A172 (cell line): ENCODE measurements at places on chromosomes 13 and 19.
A peak's percentile ranks its signal among the peaks of the same experiment; 100 is the strongest.

DNA sequence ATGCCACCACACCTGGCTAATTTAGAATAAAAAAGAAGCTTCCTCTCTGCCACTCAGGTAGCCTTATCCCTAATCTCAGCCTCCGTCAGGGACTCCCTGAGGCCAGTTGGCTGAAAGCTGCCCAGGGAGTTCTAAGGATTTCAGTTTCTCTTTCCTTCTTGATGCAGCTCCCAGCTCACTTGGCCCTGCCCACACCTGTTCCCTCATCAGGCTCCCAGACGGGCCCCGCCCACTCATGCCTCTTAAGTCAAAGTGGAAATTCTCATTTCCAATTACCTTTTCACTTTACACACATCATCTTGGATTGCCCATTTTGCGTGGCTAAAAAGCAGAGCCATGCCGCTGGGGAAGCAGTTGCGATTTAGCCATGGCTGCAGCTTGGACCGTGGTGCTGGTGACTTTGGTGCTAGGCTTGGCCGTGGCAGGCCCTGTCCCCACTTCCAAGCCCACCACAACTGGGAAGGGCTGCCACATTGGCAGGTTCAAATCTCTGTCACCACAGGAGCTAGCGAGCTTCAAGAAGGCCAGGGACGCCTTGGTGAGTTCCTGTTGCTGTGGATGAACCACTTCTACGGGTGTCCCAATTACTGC lies at the start of gene IFNL1:
TSS of gene IFNL1 (plus strand) at position 353 of the 591 bp plus-strand sequence. CDS start at position 368, 15 bp downstream.
- DNase-seq: no peak

DNA sequence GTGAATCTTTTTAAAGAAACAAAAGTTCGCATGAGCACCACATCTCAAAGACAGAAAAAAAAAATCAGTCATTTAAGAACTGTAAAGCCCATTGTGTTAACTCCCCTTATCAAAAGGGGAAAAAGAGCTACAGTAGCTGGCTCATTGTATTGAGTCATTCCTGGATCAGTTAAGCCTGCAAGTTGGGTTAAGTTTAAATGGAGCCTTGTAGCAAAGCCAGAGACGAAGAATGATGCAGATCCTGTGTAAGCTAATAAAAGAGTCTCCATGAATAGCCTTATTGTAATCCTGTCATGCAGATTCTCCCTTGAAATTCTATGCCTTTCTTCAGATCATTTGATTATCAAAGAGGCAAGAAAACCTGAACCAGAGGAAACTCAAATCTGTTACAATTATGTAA lies 83.8 kb downstream of the CRYL1 start:
- peak; percentile 56 for DNase-seq

- DNase-seq: no peak
Measured at GRCh38 chr13:53612200-53612599, 583.6 kb downstream of the OLFM4 start.

- DNase-seq: no peak
Measured at GRCh38 chr19:1811942-1812425, at the start of gene ATP8B3. TSS of gene ATP8B3 (minus strand) at chr19:1812276. CDS start at chr19:1811736, 540 bp downstream.

DNA sequence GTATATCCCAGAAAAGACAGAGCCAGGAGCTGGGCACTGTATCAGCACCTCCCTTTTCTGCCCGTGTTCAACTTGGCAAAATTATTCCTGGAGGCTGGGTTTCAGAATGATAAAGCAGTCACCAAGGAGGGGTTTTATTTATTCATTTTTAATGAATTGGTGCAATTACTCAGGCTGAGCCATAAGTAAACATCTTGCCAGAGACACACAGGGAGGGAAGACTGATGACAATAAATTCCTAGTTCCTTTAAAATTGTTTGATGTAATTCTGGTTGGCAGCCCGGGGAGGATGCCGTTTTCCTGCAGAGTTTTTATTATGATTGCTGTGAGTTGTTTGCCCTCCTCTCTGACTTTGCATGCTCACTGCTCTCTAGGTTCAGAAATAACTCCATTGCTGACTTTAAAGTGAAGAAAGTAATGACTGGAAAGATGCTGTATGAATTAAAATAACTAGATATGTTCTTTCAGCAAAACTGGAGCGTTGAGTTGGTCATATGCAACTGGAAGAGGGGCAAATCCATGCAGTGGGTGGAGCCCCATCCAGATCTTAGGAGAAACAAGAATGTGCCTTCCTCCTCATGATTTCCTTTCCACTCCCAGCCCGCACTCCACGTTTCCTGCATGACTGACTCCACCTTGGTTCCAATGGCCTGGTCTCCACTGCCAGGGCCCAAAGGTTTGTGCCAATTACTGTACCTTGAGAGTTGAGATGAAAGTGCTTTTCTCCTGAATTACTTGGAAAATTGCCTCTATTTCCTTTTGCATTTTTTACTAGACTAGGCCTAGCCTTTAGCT lies 182.1 kb downstream of the RFC3 start:
- DNase-seq: peak; percentile 16

DNA sequence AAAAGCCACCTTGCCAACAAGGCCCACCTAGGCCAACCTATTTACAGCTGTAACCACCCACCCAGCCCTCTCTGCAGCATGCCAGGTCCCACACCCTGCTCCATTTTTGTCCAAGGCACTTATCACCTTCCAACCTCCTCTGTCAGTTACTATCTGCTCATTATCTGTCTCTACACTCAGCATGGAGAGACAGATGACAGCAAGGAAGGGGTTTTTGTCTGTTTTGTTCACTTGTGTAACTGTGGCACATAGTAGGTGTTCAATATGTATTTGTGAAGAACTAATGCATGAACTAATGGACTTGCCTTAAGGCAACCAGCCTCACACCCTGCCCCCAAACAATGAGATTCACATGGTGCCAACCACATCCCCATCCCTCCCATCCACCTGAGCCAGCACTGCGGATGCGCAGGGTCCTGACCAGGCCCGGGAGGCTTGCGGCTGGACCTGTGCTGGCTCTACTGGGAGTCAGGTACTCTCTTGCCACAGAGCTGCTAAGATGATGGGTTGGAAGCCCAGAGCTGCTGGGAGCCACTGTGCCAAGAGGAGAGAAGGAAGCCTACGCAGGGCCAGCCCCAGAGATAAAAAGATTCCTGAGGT lies 17.3 kb downstream of the DEDD2 start:
- no peak for DNase-seq

- DNase-seq: no peak
Measured at GRCh38 chr13:22662771-22663170, 518.0 kb upstream of the SGCG start.

DNA sequence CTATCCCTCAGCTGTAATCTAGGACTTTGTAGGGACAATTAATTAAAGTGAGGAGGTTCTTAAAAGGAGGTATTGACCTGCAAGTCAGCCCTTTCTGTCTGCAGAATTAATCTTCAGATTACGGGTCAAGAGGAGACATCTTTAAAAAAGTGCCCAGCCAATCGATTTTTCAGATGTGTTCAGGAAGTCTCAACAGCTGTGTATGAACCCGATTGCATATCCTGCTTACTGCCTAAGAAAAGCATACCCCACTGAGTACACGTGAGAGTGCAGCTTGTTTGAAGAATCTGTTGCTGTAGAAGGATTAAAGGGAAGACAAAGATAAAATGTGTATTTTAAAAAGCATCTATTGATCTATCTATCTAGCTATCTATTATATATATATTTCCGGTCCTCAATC lies 1194.5 kb downstream of the UQCRFS1 start:
- DNase-seq: no peak

DNA sequence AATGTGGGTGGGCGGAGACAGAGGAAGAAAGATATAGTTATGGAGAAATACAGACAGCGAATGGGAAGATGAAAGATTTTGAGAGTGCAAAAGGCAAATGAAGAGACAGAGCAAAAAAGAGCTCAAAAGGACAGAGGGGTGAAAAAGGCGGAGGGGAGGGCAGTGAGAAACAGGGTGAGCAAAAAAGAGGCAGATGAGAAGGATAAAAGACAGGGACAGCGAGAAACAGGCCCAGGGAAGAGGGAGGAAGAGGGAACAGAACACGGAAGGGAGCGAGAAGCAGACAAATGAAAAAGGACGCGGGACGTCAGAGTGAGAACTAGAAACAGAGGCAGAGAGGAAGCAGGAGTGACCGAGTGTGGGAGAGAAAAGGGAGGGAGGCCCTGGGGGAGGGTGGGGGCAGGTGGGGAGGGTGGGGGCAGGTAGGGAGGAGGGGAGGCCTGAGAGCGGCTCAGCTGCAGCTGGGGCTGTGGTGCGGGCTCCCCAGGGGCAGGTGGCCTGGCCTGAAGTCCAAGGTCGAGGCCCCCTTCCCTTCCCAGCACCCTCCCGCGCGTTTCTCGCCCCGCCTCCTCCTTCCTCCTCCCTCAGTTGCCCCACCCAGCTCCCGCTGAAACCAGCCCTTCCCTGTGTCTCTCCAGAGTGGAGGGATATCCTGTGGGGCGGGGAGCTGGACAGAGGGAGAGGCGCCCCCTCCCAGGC lies 2.9 kb downstream of the KLK1 start:
- DNase-seq: no peak

- no peak for DNase-seq
Measured at GRCh38 chr19:47595944-47596343, 13.0 kb upstream of the BICRA start.

GRCh38 chr19:37989855-37990254 lies 82.8 kb downstream of the SIPA1L3 start:
- DNase-seq: no peak

GRCh38 chr13:44790289-44790688 lies 199.0 kb downstream of the NUFIP1 start:
- DNase-seq: no peak

DNA sequence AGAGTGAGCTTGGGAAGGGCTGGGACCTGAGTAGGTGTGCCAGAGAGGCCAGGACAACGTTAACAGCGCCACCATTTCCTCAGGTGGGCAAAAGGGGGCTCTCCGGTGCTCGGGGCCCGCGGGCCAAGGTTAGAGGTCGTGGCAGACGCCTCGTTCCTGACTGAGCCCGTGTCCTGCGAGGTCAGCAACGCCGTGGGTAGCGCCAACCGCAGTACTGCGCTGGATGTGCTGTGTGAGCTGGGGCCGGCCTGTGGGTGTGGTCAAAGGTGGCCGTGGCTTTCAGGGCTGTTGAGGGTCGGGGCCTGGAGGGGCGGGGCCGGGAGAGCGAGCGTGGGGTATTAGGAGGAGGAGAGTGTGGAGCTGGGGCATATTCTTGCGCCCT lies 3.7 kb downstream of the KIRREL2 start:
- no peak for DNase-seq
